ENCODE measurements at places on chromosomes 13 and 19.

- no peak for DNase-seq
Observed at GRCh38 chr19:19050731-19051130, 13.1 kb upstream of the SLC25A42 start.

DNA sequence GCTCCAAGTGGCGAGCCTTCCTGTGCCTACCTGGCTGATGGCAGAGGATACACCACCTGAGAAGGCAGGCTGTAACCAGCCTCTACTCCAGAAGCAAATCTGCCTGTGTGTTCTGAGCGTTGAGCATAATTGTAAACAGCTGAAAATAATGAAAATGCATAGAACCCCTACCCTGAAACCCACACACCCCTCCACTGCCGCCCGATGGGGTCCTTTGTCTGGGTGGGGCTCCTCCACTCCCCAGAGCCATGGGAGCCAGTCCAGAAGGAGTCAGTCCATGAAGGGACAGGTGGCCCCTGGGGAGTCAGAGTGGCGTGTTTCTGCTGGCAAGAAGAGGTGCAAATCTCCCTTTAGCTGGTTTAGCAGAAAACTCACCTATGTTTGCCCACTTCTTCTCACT is 8.0 kb upstream of the SOX1 start:
- no peak for DNase-seq

- DNase-seq = no peak
Observed at GRCh38 chr13:92966341-92966740, 260.3 kb upstream of the GPC6 start.

GRCh38 chr13:80132741-80133601 is 208.0 kb downstream of the SPRY2 start:
- no peak for DNase-seq

DNA sequence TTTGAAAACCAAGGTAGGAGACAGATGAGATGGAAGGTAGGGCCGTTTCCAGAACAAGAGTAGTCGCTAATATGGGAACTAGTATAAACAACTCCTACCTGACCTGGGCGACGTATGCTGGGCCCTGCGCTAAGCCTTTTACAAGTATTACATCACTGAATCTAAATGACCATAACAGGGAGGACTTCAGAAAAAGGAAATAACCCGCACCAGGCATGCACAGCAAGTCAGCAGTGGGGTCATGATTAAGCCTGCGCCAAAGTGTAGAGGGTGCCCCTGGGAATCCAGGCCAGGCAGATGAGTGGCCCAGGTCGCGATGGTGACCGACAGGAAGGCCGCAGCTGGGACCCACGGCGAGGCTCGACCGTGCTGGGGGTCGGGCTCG is 613 bp downstream of the ATP13A1 start:
- DNase-seq = no peak

DNA sequence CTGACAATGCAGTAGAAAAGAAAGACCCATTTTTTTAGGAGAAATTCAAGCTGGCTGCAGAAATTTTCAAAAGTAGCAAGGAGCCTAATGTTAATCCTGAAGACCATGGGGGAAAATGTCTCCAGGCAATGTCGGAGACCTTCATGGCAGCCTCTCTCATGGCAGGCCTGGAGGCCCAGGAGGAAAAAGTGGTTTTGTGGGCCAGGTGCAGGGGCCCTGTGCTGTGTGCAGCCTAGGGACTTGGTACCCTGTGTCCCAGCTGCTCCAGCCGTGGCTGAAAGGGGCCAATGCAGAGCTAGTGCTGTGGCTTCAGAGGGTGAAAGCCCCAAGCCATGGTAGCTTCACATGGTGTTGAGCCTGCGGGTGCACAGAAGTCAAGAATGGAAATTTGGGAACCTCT is 4.1 kb downstream of the ALG11 start:
- no peak for DNase-seq

DNA sequence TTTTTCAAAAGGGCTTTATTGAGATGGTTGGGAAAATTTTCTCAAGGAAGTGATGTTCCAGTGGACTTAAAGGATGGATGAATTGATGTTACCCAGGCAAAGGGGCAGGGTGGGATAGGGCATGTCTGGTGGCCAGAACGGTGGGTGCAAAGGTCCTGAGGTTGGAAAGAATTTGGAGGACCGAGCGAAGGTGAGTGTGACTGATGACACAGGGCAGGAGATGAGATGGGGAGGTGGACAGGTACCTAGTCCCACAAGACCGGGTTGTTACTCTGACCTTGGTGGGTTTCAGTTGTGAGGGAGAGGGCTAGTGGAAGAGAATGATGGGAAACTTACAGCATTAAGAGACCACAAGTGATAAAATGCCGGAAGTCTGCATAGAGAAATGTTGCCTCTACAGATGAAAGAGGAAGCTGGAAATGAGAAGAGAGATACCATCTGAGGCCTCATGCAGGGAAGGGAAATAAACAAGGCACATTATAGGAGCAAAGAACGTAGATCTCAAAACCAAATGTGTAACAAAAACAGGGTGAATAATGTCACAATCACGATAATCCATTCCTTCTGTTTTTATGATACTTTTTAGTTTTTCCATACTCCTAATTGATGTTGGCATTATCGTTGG is 4.5 kb downstream of the ADGRE1 start:
- DNase-seq = no peak

- peak; percentile 90 for DNase-seq
Observed at GRCh38 chr19:2775556-2776430, 7.3 kb downstream of the SGTA start.

- no peak for DNase-seq
Observed at GRCh38 chr13:93559718-93560117, 333.1 kb downstream of the GPC6 start.

DNA sequence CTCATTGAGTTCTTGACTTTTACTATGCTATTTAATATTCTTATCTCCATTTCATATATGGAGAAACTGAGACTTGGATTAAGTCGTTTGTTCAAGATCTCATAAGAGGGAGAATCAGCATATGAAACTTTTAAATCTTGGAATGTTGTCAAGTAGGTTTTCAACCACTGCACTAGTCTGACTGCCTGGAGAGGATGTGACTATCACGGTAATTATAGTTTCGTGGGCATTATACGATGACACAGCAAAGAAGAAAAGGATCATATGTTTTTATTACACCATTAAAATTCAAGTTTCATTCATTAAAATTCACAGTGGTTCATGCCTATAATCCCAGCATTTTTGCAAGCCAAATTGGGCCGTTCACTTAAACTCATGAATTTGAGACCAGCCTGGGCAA is 555.2 kb downstream of the SLITRK1 start:
- DNase-seq = no peak

- no peak for DNase-seq
Observed at GRCh38 chr19:35521124-35521743, 6.9 kb downstream of the SBSN start.

DNA sequence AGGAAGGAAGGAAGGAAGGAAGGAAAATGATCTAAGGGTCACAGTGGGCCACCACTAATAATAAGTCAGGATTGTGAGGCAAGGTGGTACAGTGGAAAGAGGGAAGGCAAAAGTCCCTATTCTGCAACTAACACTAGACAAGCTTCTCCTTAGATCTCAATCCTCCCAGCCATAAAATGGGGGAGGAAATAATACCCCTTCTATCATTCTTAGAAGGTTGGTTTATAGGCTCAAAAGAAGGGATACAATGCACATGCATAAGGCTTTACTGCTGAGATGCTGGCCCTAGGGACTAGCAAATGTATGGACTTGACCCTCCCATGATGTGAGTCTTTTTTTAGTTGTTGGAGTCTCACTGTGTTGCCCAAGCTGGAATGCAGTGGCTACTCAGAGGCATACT is 167.7 kb upstream of the ZNF507 start:
- no peak for DNase-seq

DNA sequence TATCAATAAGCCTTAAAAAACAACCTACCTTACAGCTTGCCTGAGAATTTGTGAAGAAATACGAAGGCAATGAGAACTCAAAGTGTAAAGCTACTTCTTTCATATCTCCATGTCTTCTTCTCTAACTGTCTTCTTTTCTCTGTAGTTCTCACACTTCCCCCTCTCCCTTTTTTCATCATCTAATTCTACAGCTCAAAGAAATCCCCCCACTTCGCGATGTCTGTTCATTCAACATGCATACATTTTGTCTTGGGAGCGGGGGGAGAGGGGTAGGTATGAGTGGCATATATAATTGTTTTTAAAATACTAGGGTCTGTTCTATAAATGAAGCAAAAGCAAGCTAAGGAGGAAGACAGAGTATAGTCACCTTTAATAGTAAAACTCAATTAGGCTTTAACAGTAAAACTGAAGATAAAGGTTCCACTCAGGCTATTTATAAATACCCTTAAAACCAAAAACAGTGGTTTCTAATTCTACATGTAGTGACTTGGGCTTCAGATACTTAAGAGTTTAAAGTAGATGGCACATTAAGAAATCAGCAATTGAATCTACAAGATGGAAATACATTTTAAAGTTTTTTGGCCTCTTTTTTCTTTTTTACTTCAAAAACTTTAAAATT is 106.9 kb downstream of the KLF12 start:
- no peak for DNase-seq

DNA sequence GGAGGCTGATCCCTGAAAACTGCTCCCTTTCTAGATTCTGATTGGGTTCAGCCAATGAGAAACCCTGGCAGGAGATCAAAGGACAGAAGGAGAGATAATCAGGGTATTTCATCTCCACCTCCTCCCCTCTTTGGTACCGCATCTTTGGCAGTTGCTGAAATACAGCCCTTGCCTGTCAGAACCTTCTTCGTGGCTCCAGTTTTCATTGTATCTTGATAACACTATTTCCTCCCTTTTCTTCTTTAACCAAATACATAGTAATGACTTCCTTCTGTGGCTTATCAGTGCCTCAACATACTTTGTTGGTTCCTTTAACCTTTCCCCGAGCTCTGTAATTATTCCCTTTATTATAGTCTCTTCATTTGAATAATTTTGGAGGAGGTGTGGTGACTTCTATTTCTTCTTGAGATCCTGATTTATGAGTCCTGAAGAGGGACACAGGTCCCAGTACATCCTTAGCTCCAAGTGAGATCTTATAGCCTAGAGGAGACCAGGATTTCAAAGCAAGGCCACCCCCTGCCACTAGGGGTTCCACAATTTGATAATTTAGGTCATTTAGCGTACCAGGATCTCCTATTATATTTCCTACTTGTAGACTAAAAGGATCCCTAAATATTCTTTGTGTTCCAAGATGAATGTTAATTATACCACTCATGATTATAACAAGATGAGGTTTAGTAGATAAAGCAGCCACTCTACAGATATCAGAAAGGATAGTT is 98.0 kb downstream of the EDNRB start:
- DNase-seq = no peak

GRCh38 chr19:10553087-10553667 is 9.5 kb downstream of the ATG4D start:
- no peak for DNase-seq

- no peak for DNase-seq
Observed at GRCh38 chr19:5074830-5075394, 106.0 kb downstream of the KDM4B start.

DNA sequence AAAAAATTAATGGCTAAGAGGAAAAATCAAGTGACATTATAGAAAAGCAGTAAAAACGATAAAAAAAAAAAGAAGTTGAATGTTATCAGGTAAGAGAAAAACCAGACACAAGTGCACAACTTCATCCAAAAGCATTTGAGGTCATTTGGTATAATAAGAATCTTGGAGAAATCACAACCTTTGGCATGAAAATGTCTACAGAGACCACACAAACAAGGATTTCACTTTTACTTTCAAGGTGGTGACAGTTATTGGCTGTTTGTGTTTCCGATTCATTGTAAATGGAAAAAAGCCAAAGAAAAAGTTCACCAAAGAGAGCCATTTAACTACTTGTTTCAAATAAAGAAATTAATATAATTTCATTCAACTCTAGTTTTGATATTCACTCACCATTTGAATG is 1193.5 kb downstream of the PCDH9 start:
- no peak for DNase-seq

DNA sequence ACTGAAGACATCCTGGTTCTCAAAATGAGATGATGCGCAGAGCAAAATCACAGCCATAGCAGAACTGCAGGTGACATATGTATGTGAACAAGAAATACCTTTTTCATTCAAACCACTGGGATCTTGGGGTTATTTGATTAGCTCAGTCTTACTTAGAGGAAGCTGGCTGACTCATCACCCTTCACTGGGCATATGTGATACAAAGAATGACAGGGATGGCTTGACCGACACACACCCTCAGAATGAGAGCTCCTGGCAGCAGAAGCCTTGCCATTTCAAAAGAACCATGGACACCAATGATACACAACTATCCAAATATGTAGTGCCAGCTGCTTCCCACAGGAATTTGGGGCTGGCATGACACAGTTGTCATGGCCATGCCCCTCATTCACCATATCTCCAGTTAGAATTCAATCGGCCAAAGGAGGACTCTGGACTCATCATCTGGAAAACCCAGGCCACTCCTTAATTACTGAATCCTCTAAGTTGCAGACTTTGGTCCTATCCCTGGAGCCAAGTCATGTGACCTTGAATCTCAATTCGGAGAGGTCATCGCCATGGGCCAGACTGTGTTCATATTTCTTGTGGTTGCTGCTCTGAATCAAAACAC is 115.8 kb downstream of the KATNAL1 start:
- DNase-seq = no peak

- DNase-seq = no peak
Observed at GRCh38 chr13:76837801-76838200, 48.4 kb downstream of the KCTD12 start.

- DNase-seq = no peak
Observed at GRCh38 chr13:109778102-109778542, 8.3 kb downstream of the IRS2 start.

GRCh38 chr13:105929505-105929904 is 606.0 kb downstream of the EFNB2 start:
- no peak for DNase-seq

DNA sequence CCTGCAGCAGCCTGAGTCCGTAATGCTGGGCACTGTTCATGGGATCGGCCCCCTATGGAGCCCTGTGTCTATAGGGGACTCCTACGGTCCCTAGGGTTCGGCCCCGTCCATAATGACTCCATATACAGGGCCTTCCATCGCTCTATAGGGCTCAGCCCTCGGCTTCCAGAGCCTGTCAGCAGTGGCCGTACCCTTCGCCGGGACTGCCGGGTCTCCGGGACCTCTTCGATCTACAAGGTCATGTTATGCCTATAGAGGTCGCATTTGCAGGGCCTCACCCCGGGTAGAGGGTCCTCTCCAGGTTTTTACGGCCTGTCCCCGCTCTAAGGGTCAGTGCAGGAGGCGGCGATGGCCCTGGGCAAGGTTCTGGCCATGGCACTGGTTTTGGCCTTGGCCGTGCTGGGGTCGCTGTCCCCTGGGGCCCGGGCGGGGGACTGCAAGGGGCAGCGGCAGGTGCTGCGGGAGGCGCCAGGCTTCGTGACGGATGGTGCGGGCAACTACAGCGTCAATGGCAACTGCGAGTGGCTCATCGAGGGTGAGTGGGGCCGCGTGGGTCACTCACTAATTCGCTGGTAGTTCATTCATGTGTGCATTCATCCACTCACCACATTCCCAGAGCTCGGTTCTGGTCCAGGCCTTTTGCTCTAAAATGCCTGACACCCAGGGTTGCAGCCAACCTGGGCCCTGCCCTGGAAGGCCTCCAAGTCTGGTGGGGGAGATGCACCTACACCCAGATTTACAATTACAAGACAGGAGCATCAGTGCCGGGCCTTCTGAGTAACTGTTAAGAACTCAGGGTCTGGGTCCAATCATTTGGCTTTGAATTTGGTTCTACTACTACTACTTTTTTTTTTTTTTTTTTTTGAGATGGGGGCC is 699 bp downstream of the MEGF8 start:
- DNase-seq = peak; percentile 51
